Colonic mucosa (tissue), 4 donors: ENCODE measurements at places on chromosomes 3 and 15.
A peak's percentile ranks its signal among the peaks of the same experiment; 100 is the strongest.

DNA sequence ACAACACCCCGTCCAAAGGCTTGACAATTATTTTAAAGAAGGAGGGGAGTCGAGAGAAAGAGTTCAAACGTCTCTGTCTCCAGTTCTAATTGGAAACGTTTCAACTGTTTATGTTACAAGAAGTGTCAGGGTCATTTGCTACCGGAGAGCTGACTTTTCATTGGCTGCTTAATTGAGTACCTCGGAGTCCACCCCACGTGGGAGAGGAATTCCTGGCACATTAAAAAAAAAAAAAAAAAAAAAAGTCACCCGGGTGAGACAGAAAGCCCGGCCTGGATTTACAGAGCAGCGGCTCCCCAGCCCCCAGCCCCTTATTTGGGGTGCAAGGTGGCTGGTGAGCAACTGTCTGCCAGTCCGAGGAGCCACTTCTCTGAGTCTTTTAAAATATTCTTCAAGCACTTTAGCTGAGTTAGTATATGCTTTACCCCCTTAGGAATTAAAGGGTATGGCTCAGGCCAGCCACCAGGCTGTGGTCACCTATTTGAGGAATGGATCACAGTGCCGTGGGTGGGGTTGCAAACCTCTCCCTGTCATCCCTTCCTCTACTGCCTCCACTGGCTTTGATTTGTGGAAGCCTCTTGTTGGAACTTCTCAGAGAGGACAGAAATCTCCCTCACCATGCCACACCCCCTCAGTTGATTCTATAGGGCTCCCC lies 3.9 kb upstream of the TLE3 start:
- DNase-seq = peak; percentile 74

DNA sequence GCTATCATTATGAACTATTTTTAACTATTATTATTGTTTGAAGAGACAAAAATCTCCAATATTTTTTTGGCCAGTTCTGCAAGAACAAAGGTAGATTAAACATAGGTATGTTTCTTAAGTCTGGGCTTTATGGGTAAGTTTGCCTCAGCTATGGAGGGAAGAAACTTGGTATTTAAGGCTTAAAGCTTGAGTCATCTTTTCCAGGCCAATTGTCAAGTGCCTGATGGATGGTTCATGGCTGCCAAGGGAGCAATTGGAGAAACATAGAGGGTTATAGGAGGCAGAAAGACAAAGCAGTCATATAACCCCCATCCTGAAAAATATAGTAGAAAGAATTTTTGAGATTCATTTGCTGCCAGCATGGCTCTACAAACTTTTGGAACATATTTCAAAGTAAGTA lies 7.2 kb upstream of the STAC start:
- DNase-seq = no peak

GRCh38 chr3:74531491-74531890 lies 83.0 kb downstream of the CNTN3 start:
- DNase-seq = no peak

- peak; percentile 91 for DNase-seq
Observed at GRCh38 chr15:74891469-74891868, 1.6 kb downstream of the MPI start.

GRCh38 chr3:195204360-195205163 lies 66.4 kb downstream of the XXYLT1 start:
- no peak for DNase-seq
